NCI-H2171 (cell line): ENCODE measurements at places on chromosomes 7 and 10.

GRCh38 chr10:60310740-60311139, 78.9 kb downstream of the ANK3 start:
- DNase-seq = no peak

DNA sequence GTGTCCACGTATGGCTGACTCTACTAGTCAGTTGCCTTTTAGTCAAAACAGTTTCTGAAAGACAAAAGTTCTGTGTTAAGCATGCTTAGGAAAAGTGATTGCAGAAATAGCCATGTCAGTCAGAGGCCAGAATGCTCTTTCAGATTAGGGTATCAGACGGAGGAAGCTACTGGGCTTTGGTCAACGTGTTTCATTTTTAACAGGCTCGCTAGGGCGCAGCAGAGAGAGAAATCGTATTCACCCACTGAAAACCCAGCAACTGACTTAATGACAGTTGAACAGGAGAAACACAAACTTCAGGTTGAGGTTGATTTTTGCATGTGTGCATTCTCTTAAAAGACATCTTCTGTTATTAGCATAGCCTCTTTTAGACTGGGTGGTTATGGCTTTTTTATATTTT, 322.6 kb upstream of the KIAA1217 start:
- no peak for DNase-seq

- DNase-seq = no peak
Observed at GRCh38 chr10:98268694-98269431, 869 bp upstream of the LOXL4 start.

GRCh38 chr7:42108803-42109528, 128.0 kb downstream of the GLI3 start:
- no peak for DNase-seq

GRCh38 chr10:91251430-91252056, 31.1 kb downstream of the PCGF5 start:
- DNase-seq = peak; percentile 17

DNA sequence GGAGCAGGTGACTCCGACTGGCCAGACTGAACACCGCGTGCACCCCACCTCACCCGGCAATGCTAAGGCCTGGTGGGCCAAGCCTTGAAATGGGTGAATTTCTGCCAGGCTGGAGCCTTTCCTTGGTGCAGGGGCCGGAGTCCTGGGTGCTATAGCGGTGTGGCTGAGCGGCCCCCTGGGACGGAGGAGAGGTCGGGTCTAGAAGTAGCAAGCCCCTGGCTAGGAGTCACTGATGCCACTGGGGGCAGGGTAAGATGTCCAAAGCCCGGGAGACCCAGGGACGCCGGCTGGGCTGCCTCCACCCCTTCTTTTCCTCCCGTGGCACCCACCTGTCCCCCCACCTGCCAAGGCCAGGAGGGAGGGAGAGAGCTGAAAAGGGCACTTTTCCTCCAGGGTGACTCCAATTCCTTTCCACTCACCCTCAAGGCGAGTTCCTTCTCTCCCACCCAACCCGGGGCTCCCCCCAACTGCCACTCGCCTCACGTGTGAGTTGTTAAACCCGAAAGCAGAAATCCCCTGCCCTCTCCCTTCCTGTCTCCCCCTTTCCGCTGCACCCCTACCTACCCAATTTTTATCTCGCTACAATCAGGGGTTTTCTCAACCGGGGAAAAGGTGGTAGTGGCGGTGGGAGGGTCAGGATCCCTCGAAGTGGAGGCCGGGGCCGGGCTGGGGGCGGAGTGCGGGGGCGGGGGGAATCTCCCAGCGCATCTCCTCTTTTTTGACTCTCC, 6.0 kb upstream of the GATA3 start:
- no peak for DNase-seq

DNA sequence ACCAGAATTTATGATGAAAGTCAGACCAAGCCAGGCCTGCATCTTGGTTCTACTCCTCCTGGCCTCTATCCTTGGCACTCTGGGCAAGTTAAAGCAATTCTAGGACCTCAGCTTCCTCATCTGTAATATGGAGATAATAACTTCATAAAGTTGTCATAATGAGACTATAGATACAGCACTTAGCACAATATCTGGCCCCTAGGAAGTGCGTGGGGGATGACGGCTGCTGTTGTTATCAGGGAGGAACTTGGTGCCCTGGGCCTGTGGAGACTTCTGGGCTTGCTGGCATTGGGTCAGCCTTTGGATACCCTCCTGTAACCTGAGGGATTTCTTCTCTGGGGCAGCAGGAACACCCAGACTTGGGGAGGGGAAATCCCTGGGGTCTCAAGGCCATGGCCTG, 27.6 kb downstream of the PFKFB3 start:
- no peak for DNase-seq

DNA sequence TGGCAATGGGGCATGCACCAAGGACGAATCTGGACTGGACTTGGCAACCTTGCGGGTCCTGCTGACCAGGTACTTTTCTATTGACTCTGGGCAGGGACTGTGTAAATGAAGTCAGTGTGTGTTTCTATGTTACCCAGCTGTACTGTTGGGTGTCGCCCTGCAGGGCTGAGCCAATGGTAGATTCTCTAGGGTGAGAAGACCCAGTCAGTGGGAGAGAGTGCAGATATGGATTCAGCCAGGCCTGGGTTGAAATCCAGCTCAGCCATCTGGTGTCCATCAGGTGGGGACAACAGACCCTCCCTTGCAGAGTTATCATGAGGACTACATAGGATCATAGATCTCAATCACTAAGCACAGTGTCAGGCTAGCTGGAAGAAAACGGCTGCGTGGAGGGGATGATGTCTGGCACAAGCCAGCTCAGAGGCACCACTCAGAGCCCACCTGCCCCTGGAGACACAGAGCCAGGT, 4.9 kb upstream of the PPIF start:
- DNase-seq = no peak

- no peak for DNase-seq
Observed at GRCh38 chr7:131741446-131741845, 185.0 kb upstream of the PODXL start.

DNA sequence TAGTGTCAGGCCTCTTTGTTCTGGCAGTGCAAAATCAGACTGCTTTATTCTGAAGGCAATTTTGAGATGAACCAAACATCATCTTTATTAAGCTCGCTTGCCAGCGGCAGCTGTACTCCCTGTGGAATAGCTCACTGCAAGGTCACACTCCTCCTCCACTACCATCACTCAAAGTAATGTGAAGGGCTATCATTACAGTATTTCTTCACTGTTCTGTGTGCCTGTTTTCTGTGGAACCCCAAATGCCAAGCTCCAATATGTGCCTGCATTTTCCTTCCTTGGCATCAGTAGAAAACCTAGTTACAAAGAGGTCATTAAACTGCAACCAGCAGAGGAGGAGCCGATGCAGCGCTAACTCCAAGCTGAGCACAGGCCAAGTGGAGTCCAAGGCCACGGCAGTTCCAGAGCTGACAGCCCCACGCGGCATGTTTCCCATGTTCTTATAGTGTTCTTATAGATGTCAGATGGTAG, 21.4 kb downstream of the BCCIP start:
- DNase-seq = no peak

DNA sequence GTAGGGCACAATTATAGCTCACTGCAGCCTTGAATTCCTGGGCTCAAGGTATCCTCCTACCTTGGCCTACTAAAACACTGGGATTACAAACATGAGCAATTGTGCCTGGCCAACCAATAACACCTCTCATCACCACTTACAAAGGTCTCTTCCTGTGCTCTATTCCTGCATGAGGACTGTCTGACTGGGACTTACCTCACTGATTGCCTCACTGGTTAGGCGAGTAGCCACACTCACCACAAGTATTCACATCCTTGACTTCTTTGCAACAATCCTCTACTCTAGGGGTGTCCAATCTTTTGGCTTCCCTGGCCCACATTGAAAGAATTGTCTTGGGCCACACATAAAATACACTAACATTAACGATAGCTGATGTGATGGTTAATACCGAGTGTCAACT, 22.6 kb upstream of the PDIA4 start:
- DNase-seq = no peak

DNA sequence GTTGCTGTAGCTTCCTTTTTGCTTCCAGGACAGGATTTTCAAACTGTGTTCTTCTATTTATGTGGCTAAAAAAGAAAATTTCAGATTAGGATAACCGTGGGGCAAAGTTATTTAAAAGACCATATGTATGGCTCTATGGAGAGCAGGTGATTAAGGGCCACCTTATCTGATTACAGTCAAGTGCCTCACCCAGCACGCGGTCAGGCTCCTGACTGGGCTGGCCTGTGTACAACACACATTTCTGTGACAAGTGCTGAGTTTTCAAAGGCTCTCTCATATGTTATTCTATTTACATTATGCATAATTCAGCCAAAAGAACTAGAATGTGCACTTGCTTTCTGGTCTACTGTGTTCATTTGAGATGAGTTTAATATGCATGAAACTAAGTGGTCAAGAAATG, 547.4 kb downstream of the PHTF2 start:
- no peak for DNase-seq

GRCh38 chr7:41219276-41219675, 483.6 kb downstream of the INHBA start:
- DNase-seq = no peak

DNA sequence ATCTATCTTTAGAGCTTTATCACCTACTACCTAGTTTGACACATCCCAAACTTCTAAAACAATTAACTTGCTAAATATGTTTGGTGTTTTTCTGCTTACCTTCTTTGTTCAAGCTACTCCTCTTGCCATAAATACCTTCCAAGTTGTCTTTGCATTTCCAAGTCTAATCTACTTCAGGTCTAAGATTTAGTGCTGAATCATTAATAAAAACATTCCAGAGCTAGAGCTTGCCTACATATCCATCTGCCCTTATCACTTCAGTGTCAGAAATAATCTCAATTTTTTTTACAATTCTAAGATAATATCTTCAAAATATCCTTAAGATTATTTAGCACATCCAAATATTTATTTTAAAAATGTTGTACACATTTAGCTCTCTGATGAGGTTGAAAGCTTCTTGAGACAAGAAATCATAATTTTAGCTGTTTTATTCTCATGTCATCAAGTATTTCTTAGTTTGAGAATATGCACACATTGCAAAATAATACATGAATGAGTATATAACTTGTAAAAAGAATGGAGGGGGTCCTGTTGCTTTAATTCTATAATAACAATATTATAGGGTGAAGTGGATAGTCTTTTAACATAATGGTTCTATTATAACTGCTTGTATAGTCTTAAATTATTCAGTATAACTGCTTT, 466.3 kb downstream of the SEMA3D start:
- no peak for DNase-seq

DNA sequence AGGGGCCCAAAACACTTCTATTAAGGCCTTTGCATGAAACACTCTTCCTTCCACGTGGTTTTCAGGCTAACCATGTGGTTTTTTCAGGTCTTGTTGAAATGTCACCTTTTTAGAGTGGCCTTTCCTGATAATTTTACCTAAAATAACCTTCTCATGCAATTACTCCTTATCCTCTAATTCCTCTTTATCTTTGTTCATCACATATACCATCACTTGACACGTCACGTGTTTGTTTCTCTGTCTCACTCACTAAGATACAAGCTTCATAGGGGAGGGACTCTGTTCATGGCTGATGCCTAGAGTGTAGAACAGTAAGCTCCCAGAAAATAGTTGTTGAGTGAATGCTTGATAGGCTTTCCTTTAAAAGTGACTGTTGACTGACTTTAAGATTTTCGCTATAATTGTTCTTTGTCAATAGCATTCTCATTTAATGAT, 63.7 kb downstream of the ST7 start:
- no peak for DNase-seq

- no peak for DNase-seq
Observed at GRCh38 chr7:46321556-46322205, 400.6 kb upstream of the IGFBP3 start.

- peak; percentile 87 for DNase-seq
Observed at GRCh38 chr7:118573085-118573484, 348.6 kb downstream of the ANKRD7 start.

- DNase-seq = peak; percentile 61
Observed at GRCh38 chr10:69392481-69393000, 24.2 kb downstream of the TACR2 start.

DNA sequence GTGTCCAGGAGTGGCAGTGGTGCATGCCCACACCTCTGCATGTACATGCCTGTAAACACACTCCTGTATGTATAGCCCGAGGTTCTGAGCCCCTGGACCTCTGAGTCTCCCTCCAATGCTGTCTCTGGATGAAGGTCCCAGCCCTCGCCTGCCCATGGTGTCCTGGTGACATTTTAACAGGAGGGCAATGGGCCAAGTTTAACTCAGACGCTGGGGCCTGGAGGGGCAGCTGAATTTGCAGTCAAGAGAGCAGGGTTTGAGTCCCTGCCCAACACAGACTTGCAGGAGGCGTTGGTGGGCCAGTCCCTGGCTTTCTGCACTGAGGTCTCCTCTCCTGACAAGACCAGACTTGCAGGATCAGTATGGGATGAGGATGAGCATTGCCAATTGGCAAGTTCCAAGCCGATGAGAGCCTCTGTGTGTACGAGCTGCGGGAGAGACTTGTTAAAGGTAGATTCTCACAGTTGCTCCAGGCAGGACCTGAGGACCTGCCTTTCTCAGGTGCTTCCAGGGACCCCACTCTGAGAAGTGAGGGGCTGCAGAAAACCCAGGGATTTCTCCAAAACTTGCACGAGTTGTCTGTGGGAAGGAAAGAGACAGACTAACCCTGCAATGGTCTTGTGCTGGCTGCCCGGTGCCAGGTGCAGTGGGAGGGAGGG, 141.9 kb downstream of the ELFN1 start:
- peak; percentile 27 for DNase-seq

GRCh38 chr7:46881507-46882127, 700.3 kb downstream of the TNS3 start:
- DNase-seq = no peak

DNA sequence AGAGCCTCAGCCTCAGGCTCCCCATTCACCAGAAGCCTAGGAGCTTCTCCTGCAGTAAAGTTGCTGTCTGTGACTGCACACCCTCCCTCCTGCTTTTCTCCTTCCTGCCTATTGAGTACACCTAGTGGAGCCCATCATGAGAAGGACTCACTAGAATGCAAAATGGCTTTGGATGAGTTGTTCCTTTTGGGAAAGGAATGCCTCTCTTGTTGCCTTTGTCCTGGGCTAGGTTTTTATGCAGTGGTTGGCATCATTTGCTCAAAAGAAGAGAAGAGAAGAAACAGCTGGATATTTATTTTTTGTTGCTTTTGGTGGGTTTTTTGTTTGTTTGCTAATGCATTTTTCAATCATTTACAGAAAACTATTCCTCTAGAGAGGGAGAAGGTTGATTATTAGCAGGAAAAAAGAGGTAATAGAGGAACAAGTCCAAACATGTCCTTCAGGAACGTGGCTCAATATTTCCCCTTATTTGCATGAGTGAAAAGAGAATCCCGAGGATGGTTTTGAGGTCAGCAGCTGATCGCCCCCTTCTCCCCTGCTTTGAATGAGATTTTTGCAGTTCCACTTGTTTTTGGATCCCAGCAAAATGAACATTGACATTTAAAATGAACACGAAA, 369.9 kb upstream of the NRP1 start:
- no peak for DNase-seq

- DNase-seq = peak; percentile 64
Observed at GRCh38 chr10:93445097-93445960, 36.8 kb downstream of the MYOF start.

- DNase-seq = peak; percentile 70
Observed at GRCh38 chr7:113710310-113711096, 208.3 kb downstream of the PPP1R3A start.

- DNase-seq = peak; percentile 27
Observed at GRCh38 chr10:109866168-109866994, 56.9 kb downstream of the XPNPEP1 start.
